ENCODE measurements at places on chromosomes 6 and 20.

DNA sequence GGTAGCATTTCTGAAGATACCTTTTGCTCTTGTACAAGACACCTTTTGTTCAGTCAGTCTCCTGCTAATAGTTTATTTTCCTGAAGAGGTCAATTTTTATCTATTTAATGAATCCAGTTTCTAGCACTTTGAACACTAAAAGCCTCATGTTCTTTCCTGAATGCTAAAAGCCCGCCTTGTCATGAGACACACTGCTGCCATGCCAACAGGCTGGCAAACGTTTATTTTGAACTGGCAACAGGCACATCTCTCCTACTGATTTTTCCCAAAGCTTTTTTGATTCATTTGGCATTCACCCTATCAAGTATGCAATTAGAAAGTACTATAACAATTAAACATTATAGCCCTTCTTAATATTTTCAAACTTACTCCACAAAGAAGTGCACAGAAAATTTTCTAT, 421.2 kb upstream of the EYS start:
- DNase-seq, result no peak

DNA sequence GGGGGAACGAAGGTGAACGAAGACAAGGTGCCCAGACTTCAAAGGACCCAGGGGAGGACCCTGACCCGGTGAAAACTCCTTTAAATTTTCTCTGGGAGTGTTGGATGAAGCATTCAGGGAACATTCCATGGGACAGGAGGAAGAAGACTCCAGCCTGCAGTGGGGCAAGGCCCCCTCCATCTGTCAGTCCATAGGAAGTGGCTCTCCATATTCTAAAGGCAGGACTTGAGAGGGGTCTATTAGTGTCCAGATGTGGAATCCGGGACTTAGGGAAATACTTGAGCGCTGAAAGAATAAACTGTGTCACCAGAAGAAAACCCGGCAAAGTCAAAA, 3.2 kb upstream of the BPIFA2 start:
- DNase-seq, result no peak

DNA sequence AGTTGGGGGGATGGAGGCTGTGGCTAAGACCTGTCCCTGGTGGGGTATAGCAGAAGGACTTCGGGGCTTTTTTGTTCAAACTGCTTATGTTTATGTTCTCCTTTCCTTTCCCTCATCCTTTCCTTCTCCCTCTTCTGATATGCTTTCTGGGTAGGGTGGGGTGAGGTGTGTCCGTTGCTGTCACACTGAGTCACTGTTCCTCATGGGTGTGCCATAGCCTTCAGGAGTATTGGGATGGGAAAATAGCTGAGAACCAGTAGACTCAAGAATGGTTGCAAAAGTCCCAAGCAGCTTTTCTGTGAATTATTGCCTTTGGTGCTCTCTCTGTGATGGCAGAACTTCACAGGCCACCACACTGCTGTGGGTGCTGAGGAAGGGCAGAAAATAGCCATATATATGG, 39.6 kb downstream of the TPD52L1 start:
- no peak for DNase-seq

- DNase-seq, result no peak
Measured at GRCh38 chr6:75279418-75279817, 5.2 kb downstream of the TMEM30A start.

DNA sequence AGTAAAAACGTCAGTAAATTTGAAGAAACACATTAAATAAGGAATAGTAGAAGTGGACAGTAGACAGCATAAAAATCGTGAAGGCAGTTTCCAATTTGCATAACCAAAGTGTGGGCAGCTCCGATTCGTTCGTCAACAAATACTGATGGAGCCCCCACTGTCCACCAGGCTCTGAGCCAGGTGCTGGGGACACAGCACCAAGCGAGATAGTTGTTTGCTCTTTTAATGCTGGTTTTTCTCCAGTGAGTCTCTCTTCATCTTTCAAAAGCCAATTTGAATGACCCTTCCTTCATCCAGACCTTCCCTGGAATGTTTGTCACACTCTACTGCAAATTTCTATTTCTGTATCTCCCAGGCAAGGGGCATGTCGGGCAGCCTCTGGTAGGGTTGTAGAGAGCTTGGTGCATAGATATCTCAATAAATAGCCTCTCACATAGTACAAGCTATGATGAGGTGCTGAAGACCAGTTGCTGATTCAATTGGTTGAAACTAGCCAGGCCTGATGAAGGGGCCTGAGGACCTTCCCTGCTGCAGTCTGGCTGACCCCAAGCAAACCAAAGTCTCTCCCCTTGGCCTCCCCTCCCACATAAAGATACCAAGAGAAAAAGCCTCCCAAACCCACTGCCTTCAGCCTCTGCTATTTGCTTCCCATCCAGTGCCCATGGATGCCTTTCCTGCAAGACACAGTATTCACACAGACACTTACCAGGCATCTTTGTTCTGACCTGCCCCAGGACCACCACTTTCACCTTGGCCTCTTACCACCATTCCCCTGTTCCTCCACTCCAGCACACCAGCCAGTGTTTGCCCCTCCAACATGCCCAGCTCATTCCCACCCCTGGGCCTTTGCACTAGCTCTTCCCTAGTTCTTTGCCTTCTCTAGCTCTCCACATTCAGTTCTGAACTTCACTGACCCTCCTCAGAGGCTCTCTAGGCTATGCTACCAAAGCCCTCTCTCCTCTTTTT, 125.2 kb downstream of the CEBPB start:
- no peak for DNase-seq

DNA sequence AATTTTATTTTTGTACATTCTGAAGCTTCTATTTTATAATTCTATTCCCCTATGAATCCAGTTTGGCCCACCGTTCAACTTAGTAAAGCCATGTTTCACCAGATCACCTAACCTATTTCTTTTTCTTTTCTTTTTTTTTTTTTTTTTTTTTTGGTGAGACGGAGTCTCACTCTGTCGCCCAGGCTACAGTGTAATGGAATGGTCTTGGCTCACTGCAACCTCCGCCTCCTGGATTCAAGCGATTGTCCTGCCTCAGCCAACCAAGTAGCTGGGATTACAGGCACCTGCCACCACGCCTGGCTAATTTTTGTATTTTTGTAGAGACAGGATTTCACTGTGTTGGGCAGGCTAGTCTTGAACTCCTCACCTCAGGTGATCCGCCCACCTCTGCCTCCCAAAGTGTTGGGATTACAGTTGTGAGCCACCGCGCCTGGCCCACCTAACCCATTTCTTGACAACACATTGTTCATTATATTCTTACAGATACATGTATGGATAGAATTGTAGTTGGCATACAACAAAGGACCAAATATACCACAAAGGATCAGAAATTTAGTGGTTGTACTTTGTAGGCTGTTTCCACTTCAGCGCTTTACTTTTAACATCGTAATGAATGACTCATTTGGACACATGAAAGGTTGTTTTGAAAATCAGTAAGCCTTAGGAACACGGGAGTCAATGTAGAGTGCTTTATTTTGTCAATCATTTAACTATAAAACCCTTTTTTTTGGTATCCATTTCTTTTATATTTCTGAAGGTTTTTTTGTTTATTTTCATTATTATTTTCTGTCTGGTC, 63.2 kb downstream of the GJA1 start:
- no peak for DNase-seq

- no peak for DNase-seq
Measured at GRCh38 chr20:57672953-57673575, 36.8 kb downstream of the PMEPA1 start.

DNA sequence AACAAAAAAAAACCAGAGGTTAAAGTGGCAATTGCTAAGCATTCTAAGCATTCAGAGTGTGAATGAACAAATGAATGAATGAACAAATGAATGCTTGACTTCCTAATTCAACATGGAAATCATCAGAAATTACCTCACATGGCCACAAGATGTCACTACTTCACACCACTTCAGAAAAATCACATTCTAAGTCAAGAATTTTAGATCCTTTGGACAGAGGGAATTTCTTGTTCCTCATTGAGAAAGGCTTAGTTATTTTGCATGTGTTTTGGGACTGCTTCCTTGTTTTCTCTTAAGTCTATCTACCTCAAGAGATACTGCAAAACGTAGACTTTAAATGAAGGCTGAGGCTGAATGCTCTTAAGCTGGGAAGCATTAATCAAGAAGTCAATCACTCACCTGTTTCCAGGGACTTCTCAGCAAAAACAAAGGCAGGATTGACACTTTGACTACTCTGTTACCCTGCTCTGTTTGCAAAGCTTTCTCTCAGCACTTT, 120.2 kb downstream of the MBOAT1 start:
- peak; percentile 13 for DNase-seq

GRCh38 chr20:53599378-53599777, 5.7 kb upstream of the ZNF217 start:
- no peak for DNase-seq
